CD4-positive, alpha-beta T cell treated with Interferon gamma for 1 hour (primary cell): ENCODE measurements at places on chromosomes 12 and 14.

GRCh38 chr12:79690142-79690637, 574 bp downstream of the PAWR start:
- DNase-seq: no peak

DNA sequence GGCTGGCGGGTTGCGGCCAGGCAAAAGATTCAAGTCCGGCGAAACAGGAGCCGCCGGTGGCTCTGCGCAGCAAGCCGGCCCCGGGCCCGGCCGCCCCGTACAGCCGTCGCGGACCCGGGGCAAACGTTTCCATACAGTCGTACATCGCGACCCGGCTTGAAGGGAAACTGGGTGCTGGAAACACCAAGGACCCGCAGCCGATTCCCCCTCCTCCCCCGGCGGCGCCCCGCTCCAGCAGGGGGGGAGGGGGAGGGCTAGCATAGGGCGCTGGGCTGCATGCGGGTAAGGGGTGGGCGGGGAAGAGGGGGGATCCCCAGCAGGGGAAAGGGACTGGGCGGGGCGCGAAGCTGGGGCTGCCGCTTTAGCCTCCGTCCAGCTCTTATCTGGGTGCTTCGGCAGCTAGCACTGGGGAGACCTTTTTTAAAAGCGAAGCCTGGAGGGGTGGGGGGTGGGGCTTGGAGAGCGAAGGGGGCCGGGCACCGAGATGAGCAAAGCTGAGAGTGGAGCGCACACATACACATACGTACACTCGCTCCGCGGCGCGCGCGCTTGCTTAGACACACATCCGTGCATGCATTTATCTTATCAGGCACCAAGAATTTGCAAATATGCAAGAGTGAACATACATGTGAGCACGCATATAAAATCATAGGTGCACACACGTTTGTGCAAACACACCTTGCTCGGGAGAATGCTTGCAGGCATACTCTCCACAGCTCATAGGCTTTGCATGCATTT, 11.9 kb downstream of the RARG start:
- peak; percentile 71 for DNase-seq

GRCh38 chr12:22399464-22400180, 65.1 kb upstream of the ST8SIA1 start:
- no peak for DNase-seq

DNA sequence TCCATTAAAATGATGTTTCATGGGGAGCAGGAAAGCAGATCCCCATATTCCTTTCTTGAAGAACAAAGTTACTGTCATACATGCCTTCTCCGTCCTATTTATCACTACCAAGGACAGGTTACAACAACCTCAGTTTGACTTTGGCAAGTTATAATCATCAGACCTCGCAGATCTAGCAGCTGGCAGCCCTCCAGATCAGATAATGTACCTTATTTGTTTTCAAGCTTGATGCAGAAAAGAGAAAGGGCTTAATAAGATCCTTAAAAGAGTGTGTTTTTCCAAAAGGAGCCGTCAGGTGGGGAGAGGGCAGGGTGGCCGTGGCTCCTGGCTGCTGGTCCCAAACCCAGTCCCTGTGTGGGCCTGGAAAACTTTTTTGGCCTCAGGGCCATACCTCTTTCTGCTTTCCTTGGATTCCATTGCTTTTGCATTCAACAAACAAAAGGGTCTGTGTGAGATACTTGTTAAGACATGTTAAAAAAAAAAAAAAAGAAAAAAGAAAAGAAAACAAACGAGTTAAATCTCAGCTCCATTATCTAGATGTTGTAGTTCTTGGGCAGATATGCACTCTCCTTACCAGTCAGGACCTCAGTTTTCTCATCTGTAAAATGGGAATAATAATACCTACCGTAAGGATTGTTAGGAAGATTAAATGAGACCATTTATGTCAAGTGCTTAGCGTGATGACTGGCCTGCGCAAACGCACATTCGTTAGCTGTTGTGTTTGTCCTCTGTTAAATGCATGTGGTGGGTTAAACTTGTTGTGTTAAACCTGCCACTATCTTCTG, 64.6 kb downstream of the B4GALNT3 start:
- DNase-seq: no peak

DNA sequence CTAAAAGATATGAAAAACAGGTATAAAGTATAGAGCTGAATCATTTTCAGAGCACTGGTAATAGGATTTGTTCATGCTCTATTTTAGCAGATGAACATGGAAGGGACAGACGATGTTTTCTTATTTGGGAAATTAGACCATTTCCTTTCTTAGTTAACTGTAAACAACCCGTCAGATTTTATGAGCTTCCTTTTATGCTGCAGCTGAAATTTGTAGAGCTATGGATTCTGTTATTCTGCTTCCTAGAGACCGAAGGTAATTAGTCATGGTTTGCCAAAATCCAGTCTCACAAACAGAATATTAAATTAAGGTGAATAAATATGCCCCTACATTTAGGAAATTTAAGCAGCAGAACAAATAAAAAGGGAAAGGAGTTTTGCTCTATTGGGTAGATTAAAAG, 180.2 kb upstream of the SYT1 start:
- no peak for DNase-seq

DNA sequence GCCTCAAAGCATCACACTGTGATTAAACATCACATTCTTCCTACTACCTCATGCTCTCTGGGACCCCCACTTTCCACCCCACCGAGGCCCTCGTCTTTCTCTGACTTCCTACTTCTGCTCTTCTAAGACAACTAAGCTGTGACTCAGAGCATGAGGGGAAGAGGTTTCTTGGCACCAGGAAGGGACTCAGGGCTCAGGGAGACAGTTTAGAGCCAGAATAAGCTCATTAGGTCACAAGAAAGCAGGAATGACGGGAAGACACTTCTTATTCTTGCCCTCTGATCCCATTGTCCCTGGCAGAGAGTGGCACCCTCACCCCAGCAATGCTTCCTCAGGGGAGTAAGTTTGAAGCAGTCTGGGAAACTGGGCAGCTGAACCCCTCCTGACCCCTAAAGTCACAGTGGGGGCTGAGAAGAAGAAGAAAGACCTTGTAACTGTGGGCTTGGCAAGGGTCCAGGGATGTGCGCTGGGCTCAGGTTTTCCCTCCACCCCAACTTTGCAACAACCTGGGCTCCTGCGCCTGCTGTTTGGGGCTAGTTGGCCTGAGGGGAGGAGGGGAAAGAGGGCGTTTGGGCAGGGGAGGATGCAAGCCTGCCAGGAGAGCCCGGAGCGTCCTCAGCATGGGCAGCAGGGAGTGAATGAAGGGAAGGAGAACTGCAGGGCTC, 64.6 kb upstream of the ACTN1 start:
- peak; percentile 11 for DNase-seq

DNA sequence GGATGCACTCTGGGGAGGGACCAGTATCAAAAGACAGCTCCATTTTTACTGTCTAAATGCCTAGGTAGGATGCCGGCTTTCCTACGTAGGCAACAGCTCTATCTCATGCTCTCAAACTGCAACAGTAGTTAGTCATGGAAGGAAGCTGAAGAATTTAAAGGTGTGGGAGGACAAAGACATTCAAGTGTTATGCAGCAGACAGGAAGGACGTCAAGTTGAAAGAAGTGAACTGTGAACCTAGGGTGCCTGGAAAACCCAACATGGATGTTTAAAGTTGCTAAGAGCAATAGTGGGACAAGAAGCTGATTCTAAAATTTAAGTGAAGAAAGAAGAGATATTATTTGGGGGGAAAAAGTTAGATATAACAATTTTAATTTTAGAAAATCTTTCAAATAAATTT, 5.9 kb downstream of the SEC23A start:
- DNase-seq: no peak
